Cortex of kidney (tissue), 1 donor: ENCODE measurements at places on chromosomes 1 and 21.

- no peak for DNase-seq
Measured at GRCh38 chr1:51648180-51649109, 31.6 kb downstream of the OSBPL9 start.

- DNase-seq: no peak
Measured at GRCh38 chr1:16461681-16462080, 21.2 kb downstream of the NECAP2 start.

DNA sequence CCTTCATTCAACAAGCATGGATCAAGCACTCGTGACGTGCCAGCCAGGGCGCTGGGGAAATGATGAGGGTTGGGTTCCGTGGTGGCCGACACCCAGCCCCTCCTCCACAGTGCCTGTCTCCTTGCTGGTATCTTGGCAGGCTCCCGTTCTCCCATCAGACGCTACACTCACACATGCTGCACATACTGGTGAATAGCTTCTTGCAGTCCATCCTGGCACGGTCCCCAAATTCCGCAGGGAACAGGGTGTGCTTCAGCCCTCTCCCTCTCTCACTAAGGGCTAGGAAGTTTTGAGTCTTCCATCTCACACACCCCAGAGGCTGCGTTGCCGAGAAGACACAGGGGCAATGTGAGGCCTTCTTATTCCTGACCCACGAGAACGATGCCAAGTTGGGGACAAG is 10.1 kb upstream of the MEF2D start:
- no peak for DNase-seq

DNA sequence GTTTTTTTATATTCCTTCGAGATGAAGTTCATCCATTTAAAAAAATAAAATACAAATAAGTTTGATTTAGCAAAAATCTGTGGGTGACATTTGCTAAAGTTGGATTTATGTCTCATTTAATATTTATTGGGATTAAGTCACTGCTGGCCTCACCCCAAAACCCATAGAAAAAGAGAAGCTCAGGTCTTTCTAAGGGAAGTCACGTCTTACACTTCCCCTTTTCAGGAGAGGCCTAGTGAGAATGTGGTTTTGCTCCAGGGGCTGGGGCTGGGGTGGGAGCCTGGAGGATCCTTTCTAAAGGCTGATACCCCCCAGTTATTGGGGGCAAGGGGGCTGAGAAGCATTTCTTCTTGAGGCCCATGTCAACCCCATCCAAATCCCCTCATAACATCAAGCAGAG is 300.3 kb downstream of the DSCAM start:
- no peak for DNase-seq

DNA sequence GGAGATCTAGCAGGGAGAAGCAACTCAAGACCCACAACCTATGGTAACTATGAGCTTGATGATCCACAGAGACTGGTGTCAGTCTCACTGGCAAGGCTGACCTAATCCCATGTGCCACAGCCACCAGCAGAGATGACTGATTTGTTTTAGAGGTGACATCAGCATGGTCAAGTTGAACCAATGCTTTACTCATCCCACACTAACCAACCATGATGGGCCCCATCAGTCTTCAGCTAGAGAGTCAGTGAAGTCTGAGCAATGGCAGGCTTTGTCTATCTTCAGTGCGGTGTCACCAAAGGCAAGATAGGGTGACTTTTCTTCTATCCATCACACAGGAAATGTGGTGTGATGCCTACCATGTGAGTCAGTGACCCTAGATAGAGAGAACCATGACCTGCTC is 1470.7 kb downstream of the NCAM2 start:
- no peak for DNase-seq

DNA sequence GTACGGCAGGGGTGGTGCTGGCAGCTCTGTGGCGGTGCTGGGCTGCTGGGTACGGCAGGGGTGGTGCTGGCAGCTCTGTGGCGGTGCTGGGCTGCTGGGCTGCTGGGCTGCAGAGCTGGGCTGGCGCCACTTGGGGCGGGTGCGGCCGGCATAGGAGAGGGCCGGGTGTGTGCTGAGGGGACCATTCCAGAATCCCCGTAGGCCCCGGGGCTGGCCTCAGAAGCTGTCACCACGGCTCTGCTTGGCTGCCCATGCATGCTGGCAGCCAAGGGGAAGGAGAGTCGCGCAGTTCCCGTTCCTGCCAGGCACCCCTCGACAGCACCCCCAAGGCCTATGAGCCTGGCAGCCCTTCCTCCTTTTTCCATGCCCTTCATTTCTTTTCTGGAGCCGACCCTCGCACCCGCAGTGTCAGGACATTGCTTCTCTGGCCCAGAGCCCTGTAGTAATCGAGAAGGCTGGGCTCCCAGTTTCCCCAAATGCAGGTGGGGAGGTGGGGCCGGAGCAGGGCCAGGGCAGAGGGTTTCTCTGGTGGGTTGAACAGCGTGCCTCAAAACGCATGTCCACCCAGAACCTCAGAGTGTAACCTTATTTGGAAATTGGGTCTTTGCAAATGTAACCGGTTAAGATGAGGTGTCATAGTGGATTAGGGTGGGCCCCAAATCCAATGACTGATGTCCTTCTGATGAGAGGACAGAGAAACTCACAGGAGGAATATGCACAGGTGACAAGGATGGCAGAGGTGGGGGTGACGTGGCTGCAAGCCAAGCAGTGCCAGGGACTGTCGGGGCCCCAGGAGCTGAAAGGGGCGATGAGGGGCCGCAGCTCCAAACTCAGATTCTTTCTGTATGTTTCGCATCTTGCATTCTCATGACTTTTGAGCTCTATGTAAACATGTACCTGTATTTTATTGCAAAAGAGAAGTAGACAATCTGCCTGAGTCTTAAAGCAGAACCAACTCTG is 71.0 kb upstream of the ACTRT2 start:
- no peak for DNase-seq

- DNase-seq: no peak
Measured at GRCh38 chr1:71312545-71312944, 231.7 kb upstream of the ZRANB2 start.
